ENCODE measurements at places on chromosomes 3 and 15.
A peak's percentile ranks its signal among the peaks of the same experiment; 100 is the strongest.

DNA sequence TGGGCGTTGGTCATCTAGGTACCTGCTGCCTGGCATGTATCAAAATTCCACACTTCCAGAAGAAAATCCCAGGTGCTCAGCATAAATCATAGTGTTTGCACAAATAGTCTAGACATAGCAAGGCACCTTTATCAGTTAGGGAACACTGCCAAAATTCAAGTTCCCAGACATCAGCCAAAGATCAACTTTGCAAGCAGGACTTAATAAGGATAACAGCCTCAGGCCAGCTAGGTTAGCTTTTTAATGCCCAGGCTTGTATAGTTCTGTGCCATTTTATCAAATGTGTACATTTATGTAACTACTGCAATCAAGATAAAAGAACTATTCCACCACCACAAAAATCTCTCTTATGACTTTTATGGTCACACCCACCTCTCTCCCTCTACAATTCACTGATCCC, 30.7 kb downstream of the DZIP3 start:
- no peak for DNase-seq

GRCh38 chr15:62895905-62896316, 146.6 kb upstream of the TPM1 start:
- no peak for DNase-seq

DNA sequence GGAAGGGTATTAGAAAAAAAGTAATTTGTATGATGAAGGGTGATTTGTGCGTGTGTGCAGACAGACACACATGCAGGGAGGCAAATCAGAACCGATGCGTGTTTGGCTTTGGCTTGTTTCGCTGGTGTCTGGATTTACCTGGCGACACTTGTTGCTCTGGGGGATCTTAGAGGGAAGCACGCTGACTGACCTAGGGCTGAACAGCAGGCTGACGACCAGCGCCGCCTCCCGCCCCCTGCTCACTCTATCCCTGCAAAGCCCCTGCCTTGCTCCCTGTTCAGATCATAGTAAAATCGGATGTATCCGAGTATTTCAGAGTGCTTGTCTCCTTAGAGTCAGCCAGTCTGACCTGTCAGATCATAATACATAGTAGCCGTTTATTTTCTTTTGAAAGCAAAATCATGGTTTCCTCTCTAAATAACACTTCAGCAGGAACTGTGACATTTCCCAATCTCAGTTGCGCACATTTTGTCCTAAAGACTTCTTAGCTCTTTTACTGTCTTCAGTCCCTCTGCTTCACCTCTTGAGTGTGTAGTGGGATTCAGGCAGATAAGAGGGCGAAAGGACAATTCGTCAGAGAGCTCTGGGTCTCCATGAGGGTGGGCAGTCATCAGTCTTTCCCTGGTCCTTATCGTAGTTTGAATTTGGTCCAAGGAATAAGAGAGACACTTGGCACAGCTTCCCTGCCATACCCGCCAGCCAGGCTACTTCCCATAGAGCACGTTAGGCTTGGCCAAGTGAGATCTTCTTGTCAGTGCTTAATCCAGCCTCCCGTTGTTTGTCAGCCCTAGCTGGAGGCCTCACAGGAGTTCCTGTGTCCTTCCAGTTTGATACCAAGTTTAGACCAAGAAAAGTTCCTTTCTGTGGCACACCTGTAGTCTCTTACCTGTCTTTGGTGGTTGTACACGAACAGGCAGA, 97.4 kb downstream of the PGPEP1L start:
- no peak for DNase-seq

- no peak for DNase-seq
These were observed 10.4 kb upstream of the CHST14 start for GRCh38 chr15:40460404-40460803.

DNA sequence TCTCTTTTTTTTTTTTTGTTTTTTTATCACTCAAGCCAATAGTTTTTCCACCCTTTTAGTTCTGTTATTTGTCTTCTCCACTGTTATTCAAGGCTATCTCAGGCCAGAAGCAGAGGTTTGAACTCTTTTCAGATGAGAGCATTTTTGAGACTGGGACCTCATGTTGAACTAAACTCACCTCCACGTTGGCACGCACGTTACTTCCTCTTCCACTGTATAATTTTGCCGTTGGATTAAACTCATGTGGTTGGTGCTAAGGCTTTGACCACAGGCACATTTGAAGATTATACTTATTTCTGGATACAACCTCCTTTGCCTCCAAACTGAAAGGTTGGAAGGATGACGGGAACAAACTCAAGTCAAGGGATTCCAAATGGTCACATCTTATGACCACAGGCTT, 501.3 kb upstream of the TPRG1 start:
- DNase-seq = no peak

- DNase-seq = no peak
These were observed 471.8 kb upstream of the PROK2 start for GRCh38 chr3:72256716-72257115.

DNA sequence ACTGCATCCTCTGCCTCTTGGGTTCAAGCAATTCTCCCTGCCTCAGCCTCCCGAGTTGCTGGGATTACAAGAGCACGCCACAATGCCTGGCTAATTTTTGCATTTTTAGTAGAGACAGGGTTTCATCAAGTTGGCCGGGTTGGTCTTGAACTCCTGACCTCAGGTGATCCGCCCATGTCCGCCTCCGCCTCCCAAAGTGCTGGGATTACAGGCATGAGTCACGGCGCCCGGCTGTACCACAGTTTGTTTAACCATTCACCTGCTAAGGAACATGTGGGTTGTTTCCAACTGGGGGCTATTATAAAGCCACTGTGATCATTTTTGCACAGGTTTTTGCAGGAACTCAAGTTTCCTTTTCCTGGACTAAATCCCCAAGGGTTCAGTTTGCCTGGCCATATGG, 123.2 kb upstream of the RAP2B start:
- peak; percentile 66 for DNase-seq

- no peak for DNase-seq
These were observed 461.6 kb downstream of the WDR72 start for GRCh38 chr15:53297828-53298227.

DNA sequence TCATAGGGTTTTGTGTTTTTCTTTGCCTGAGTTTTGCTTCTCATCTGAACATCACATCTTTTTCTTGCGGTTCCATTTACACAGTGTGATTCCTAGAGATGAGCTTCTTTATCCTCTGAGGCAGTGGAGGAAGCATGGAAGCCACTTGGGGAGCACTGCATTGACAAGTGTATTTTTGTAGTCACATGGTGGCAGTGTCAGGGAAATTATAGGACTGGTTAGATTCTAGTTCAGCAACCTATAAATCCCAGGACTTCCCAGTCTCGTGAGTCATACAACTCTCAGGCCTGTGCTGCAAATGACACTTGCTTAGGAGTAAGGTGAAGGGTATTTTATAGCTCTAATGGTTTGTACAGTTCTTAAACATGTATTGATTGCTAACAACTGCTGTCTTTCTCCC, 58.4 kb downstream of the RBM6 start:
- no peak for DNase-seq

- DNase-seq = no peak
These were observed 680 bp downstream of the POC1A start for GRCh38 chr3:52153389-52154096.

GRCh38 chr3:182118066-182118465, 406.3 kb downstream of the SOX2 start:
- DNase-seq = no peak

DNA sequence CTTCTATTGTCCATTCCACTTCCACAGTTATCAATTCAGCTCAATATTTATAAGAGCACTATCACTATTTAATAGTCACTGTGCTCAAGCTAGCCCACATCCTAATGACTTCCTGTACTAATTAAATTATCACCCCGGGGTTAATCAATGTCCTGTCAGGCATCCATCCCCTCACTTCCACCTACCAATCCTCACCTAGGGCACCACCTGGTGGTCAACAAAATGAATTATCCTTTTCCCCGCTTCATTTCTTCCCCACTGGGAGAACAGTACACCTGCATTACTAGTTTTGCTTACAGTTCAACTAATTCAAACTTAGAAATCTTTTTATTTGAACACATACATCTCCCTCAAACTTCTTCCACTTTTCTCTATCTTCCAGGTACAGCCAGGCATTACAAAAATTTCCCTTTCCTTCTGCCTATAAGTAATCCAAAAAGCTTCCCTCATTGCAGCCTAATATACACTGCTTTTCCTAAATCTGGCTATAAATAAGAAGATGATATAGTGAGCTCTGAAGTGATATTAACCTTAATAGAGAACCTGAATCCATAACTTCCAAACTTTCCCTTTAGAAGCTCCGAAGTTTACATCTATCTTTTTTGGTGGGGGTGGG, 68.5 kb downstream of the TMCC1 start:
- no peak for DNase-seq

- peak; percentile 49 for DNase-seq
These were observed 23.4 kb upstream of the SLC2A2 start for GRCh38 chr3:171049861-171050444.

DNA sequence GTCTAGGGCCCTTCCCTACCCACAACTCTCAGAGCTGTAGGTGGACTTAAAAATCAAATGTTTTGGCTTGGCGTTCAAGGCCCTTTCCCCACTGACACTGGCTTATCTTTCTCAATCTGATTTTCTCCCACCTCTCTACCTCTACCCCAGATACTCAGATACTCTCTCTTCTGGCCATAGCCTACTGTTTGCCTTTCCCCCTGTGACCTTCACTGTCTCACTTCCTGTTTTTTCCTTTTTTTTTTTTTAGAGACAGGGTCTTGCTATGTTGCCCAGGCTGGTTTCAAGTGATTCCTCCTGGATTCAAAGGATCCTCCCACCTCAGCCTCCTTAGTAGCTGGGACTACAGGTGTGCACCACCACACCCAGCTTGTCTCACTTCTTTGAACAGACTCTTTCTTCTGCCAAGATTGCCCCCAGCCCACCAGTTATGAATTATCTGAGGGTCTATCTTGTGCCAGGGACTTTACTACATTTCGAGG, 4.6 kb downstream of the CHRNB4 start:
- no peak for DNase-seq

DNA sequence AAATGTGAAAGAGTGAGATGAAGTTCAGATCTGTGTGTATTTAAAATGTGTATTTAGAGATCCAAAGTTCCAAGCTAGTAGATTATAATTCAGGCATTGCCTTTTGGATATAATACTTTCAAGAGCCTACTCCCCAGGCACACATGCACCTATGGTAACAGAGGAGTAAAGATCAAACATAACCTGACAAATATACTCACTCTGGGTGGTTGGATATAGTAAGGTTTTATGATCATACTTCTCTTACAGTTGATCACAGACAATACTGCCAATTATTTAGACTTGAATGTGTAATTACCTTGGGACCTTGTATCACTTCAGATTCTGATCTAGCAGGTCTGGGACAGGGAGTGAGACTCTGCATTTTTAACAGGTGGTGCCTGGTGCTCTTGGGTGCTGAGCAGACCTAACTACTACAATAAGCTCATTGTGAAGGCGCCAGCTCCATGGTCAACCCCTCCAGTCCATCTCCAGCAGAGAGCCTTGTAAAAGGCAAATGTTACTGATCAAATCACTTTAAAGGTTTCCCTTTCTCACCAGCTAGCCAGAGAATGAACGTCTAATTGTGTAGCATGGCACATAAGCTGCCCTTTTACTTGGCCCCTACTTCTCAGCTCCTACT, 55.5 kb downstream of the NBEAL2 start:
- no peak for DNase-seq

DNA sequence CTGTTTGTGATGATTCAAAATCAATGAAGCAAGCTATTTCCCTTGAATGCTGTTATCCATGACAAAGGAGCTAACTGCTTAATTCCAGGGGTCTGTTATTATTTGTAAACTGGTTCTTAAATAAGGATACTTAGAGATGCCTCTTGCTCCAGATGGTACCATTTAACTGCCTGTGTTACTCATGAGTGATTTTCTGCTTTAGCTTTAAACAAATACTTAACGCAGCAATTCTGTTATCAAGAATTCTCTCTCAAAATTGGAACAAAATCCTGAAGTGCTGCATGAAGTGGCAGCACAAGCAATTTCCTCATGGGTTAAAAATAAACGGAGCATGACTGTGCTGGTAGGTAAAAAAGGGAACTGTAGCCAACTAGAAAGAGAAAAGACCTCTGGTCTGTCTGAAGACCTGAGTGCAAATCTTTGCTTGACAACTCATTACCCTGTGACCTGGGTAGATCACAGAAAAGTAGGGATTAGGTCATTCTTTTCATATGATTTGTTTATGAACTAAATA, 62.5 kb upstream of the GBE1 start:
- DNase-seq = no peak

DNA sequence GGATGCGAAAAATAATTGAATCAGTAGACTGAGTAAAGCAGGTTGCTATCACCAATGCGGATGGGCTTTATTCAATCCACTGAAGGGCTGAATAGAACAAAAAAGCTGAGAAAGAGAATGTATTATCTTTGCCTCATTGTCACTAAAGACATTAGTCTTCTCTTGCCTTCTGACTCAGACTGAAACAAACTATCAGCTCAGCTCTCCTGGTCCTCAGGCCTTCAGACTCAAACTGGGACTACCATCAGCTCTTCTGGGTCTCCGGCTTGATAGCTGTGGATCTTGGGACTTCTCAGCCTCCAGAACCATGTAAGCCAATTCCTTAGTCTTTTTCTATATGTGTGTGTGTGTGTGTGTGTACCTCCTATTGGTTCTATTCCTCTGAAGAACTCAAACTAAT, 12.6 kb downstream of the IFT57 start:
- DNase-seq = no peak

GRCh38 chr3:174639970-174640369, 219.2 kb upstream of the NAALADL2 start:
- no peak for DNase-seq

DNA sequence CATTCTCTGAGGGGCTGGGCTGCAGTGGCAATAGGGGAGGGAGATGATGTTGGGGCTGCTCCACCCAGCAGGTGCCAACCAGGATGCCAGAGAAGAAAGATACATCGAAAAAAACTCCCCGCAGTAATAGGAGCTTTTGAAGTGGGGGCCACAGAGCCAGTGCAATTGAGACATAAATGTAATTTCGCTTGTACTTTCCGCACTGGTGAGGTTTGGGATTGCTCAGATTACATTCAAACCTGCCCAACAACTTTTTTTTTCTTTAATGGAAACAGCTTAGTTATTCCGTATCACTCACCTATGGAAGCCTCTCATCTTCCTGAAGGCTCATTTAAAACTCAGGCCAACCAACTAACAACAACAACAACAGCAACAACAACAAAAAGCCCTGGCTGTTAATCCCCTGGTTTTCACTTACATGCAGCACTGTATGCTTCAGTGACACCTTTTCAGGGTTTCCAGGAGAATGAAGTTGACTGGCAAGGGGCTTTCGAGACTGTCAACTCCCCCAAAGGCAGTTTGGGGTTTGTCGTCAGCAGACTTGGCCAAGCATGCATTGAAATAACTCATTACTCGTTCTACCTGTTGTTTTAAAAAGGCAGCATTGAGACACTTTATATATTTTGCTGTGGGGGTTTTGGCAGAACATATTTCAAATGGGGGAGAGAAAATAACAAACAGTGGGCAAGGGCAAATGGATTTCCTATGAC, 163.8 kb downstream of the EBLN2 start:
- DNase-seq = no peak

DNA sequence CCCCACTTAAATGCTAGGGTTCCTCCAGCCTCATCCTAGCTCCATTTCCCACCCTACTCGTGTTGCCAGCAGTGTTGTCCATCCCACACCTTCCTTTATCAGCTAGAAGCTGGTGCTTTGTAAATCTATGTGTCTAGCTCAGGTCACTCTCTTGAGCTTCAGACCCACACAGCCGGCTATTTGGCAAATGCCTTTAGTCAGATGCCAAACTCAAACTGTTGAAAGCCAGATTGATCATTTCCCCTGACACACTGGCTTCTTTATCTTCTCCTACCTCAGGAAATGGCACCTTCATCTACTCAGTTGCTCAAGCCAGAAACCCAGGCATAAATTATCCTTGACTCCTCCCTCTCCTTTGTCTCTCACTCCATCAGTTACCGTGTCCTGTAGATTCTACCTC, 61.5 kb upstream of the TPM1 start:
- DNase-seq = no peak

GRCh38 chr3:102205647-102206046, 229.2 kb upstream of the ZPLD1 start:
- DNase-seq = no peak
